CD4-positive, alpha-beta T cell treated with Interleukin-4 for 4 hours (primary cell): ENCODE measurements at places on chromosomes 1 and 21.

GRCh38 chr1:47434051-47434842 is 3.6 kb upstream of the FOXD2 start:
- no peak for DNase-seq

- peak; percentile 58 for DNase-seq
These were observed 1.6 kb upstream of the CLSTN1 start for GRCh38 chr1:9825093-9826074.

GRCh38 chr1:163305441-163305840 is 16.3 kb upstream of the NUF2 start:
- no peak for DNase-seq

DNA sequence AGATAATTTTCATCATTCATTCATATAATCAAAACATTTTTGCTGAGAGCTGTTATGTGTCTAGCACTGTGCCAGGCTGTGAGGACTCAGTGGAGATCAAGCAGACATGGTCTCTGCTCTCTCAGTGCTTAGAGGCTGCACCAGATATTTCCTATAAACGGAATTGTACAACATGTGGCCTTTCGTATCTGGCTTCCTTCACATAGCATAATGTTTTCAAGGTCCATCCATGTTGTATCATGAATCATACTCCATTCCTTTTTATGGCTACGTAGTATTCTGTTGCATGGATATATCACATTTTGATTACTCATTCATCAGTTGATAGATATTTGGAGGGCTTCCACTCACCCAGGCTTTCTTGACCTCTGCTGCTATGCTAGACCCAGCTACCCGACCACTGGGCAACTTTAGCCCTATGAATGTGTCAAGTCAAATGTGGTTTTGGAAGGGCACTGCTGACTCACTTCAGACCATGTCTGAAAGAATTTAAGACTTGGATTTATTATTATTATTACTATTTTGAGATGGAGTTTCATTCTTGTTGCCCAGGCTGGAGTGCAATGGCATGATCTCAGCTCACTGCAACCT is 18.5 kb downstream of the NCF2 start:
- no peak for DNase-seq

DNA sequence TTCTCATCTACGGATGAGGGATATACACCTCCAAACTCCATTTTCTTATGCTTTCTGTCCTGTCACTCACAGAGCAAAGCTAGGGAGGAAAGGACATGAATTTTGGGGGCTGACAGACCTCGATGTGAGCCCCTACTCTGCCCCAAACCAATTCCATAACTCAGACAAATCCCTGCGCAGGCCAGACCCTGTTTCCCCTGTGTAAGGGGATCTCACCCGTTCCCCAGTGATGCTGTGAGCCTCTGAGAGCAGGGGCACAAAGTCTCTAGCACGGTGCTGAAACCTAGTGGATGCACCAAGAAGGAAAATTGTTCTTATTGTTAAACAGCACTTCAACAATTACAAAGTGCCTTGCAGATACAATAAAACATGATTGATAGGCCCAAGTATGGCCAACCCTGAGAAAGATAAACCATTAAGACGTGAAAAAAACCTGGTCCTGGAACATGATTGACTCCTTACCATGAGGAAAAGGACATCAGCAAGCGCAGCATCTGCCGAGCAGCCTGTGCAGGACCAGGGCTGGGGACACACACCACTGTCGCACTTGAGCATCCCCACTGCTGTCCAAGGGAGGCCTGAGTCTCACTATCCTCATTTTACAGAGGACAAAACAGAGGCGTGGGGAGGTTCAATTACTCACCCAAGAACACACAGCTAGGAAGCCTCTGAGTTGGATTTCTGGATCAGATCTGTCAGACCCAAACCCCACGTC is 137.8 kb downstream of the GLIS1 start:
- DNase-seq = no peak

DNA sequence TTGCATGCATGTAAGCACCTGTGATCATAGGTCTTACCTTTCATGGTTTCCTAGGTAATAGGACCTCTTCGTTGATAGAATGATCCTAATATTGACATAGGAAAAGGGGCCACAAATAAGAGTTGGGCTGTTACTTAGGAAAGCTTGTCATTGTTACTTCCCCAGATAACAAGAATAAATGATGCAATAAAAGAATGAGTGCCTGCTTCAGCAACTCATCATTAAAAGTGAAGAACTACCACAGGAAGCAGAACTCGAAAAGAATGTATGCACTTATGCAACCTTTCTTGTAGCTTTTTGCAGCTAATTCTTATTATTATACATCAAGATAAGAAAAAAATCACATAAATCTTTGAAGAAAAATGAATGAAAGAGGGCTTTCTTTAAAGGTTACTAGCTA is 548.6 kb downstream of the LTN1 start:
- no peak for DNase-seq

DNA sequence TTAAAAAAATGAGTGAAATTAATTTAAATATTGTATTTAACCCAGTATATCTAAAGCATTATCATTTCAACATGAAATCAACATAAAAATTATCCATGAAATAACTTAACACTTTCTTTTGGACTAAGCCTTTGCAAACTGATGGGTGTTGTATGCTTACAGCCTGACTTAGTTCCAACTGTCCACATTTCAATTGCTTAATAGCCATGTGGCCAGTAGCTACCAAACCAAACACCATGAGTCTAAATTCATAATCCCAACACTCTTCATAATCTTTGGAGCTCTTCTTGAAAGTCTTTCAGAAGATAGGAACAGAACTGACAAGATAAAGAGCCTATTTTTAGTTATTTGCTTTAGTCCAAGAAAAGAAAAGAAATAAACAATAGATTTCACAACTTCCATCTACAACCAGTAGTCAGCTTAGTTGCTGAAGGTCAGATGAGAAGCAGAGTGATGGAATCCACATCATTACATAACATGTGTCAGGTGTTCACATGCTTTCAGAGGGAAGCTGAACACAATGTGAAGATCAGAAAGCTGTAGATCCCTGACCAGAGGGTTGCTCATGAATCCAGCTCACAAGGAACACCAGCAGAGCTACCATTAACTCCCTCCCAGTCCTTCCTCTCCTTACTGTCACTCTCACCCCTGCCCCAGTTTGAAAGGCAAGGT is 144.0 kb upstream of the ZNF648 start:
- no peak for DNase-seq

GRCh38 chr1:157147906-157148700 is 9.9 kb upstream of the ETV3 start:
- DNase-seq = no peak

- no peak for DNase-seq
These were observed 19.9 kb downstream of the MX2 start for GRCh38 chr21:41381731-41382130.

DNA sequence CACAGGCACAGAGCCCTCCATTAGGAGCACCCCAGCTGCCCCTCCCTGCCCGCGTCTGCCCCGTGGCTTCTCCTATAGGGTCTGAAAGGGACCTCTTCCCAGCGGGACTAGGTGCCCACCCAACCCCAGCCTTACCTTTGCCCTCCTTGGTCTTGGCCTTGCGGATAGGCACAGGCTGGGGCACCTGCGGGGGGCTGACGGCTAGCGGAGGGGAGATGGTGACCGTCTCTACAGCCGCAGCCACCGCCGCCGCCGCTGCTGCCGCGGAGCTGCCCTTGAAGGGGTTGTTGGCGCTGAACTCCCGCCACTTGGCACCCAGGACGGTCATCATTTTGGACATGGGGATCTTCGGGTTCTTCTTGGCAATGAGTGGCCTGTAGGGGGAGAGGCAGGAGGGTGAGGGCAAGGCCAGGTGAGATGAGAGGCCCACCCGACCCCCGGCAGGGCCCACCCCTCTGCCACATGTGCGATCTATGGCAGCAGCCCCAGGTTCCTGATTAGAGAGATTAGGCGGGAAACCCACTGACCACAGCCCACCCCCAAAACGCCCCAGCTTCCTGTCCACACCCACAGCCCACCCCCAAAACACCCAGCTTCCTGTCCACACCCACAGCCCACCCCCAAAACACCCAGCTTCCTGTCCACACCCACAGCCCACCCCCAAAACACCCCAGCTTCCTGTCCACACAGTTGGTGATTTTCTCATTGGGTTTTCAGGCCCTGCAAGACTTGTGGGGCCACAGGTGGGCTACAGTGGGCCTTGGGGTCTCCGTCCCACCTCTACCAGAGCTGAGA is 25.4 kb downstream of the CHD5 start:
- no peak for DNase-seq

DNA sequence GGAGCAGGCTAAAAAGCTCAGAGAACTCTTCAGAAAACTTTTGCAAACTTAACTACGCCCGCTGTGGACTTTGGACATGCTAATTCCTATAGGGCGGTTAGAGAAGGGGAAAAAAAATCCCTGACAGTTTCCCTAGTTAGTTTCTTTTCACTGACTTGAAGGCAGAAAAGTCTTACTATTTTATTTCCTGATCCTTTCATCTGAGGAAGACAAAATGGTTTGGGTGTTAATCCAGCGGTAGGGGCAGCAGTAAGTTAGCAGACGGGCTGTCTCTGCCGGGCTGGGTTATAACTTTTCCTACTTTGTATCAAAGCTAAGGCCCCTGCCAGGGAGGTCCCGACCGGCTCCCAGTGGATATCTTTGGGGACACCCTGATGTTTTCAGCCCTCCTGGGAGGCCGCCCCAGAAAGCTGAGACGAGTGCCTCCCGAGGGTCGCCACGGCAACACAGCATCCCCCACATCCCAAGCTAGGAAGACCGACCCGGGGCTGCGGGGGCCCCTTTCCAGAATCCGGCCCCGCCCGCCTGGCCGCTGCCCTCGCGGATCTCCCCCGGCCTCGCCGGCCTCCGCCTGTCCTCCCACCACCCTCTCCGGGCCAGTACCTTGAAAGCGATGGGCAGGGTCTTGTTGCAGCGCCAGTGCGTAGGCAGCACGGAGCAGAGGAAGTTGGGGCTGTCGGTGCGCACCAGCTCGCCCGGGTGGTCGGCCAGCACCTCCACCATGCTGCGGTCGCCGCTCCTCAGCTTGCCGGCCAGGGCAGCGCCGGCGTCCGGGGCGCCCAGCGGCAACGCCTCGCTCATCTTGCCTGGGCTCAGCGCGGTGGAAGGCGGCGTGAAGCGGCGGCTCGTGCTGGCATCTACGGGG is 162.6 kb downstream of the RUNX1 start:
- no peak for DNase-seq

GRCh38 chr1:179108644-179109043 is 26.8 kb downstream of the TOR3A start:
- no peak for DNase-seq

DNA sequence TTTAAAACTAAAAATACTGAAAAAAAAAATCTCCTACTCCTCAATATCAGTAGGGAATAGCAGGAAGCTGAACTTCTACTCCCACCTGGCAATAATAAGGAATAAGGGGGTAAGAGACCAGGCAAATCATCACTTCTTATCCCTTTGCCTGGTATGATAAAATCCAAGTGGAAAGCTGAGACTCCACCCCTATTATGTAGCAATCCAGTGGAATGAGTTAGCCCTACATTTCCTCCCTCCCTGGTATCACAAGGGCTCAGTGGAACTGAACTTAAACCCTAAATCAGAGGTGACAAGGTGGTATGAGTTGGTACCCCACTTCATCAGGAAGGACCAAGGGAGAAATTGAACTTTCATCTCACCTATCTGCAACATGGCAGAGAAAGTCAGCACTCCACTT is 25.7 kb downstream of the TRIM33 start:
- DNase-seq = no peak

GRCh38 chr1:188164459-188164858 is 1335.7 kb downstream of the PLA2G4A start:
- DNase-seq = no peak

DNA sequence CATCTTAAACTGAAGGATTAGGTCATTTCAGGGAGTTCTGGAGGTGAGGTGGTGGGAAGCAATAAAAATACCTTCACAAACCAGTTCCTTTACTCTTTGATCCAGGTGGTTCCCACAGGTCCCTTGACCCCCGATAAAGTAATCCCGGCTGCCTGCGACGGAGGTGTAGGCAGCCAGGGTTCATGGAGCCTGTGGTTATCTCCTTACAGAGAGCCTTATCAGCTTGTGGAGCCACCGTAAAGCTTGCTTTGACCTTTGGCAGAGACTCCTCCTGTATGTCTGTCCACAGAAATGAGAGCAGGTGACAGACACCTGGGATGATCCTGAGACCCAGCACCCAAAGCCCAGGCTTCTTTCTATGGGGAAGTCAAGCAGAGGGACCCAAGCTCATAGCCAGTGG is 243.4 kb downstream of the KIF26B start:
- DNase-seq = no peak

- DNase-seq = no peak
These were observed 101.4 kb downstream of the PLPPR5 start for GRCh38 chr1:98903261-98903660.

GRCh38 chr1:4784761-4785160 is 130.4 kb downstream of the AJAP1 start:
- DNase-seq = no peak

GRCh38 chr1:192518700-192519099 is 56.9 kb upstream of the RGS1 start:
- no peak for DNase-seq

DNA sequence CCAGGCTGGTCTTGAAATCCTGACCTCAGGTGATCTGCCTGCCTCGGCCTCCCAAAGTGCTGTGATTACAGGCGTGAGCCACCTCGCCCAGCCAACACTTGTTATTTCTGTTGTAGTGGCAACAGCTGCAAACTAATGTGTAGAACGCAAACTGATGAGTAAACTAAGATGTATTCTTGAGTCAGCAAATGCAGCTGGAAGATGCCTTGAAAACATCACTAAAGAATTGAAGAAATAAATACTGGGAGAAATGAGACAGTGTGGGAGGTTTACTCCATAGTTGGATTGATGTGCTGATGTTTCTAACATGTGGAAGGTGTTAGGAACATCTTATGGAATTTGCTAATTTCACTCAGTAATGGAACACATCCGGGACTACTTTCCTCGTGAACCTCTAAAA is 61.3 kb upstream of the KCNE2 start:
- no peak for DNase-seq

DNA sequence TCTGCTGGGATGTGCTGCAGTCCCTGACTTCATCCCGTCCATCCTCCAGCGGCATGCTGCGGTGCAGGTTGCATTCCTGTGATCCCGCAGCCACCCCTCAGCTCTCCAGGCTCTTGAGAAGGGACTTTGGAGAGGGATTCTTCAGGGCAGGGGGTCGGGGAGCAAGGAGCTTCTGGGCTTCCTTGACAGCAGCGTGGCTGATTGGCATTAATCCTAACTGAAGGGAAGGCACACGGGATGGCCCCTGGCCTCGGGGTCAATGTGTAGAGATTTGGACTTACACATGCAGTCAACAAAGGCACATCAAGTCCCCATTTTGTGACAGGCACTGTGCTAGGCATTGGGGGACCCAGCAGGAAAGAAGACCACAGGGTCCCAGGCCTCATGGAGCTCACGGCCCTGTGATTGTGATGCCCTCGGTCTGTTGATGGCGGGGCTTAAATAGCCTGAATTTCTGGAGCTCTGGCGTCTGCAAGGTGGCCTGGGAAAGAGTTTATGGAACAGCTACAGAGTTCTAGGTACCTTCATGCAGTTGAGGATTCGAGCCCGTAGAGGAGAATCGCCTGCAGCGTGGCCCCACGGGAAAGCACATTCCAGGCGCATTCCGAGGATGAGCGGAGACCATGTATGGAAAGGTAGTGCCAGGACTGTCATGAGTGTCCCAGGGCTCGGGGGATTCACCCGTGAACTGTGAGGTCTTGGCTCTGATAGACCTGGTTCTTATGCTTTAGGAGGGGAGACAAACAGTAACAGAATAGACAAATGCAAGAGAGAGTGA is 20.1 kb downstream of the PSEN2 start:
- no peak for DNase-seq

GRCh38 chr1:221635305-221635704 is 106.6 kb downstream of the DUSP10 start:
- no peak for DNase-seq

GRCh38 chr1:207883104-207883651 is 27.7 kb downstream of the CD34 start:
- DNase-seq = peak; percentile 43

- no peak for DNase-seq
These were observed 1.3 kb downstream of the TAF5L start for GRCh38 chr1:229624521-229625070.
